Activated CD4-positive, alpha-beta memory T cell treated with anti-CD3 and anti-CD28 coated beads, Interleukin-2, amount 10 ng/mL, durations not matched to agents 7 days and 5 days (primary cell): ENCODE measurements at places on chromosomes 11 and 22. TPM values are rescaled to one million over a fixed set of nuclear protein-coding genes. Genes with fewer than 3 reads are reported as not detected.

The MEI1 gene
- 79.1 TPM for total RNA-seq

The MYRF gene
- 4.9 TPM for total RNA-seq

The PDE2A gene
- total RNA-seq = 0.93 TPM

The KCNK4 gene
- not detected for total RNA-seq

The BIK gene
- total RNA-seq = 2.6 TPM
